IMR-90 (cell line): ENCODE measurements at places on chromosomes 2 and 18. TPM values are rescaled to one million over a fixed set of nuclear protein-coding genes. Genes with fewer than 3 reads are reported as not detected.

The KATNAL2 gene
- 0.90 and 1.4 TPM in 2 replicates for total RNA-seq

The C2orf15 gene
- total RNA-seq: under 0.01 TPM in 1 of 2 replicates, not detected in the other

DNA sequence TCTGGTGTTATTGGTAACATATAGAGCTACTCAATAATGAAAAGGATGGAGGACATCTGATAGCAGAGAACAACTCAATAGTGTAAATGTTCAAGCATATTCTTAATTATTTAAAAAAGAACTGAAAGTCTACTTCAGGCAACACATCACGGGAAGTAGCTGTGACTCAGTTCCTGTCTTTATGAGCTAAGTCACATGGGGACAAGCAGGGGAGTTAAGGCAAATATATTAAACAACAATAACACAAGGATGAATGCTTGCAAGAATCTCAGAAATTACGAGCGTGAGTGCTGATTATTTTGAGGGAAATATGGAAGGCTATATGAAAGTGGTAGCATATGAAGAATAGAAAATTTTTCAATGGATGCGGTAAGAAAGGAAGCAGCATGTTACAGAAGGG, 4.0 kb upstream of the HNMT start:
- no peak overlapping the region for H3K4me3 ChIP-seq
- H3K27ac ChIP-seq: no peak overlapping the region
- no peak for DNase-seq
- no peaks in the 10 kb centered on the region for H3K36me3 ChIP-seq
- H3K27me3 ChIP-seq: no peaks in the 10 kb centered on the region

GRCh38 chr2:159539701-159540100, 76.6 kb downstream of the BAZ2B start:
- no peaks in the 10 kb centered on the region for H3K27me3 ChIP-seq
- peaks cover 5% of the 10 kb centered on the region; the same call in 1 of the 2 replicates for H3K36me3 ChIP-seq
- no peak for DNase-seq
- no peak overlapping the region for H3K4me3 ChIP-seq

GRCh38 chr18:79251021-79251420, 144.7 kb upstream of the NFATC1 start:
- no peak for DNase-seq
- no peak overlapping the region for H3K27ac ChIP-seq
- H3K27me3 ChIP-seq: no peaks in the 10 kb centered on the region
- no peak overlapping the region for H3K4me3 ChIP-seq
- H3K4me1 ChIP-seq: no peaks in the 10 kb centered on the region

GRCh38 chr2:159145745-159146354, 140.7 kb downstream of the WDSUB1 start:
- no peak overlapping the region for H3K27ac ChIP-seq
- H3K4me1 ChIP-seq: peaks cover 9% of the 10 kb centered on the region
- peaks cover 9% of the 10 kb centered on the region; the same call in 1 of the 2 replicates for H3K36me3 ChIP-seq
- H3K27me3 ChIP-seq: no peaks in the 10 kb centered on the region
- DNase-seq: no peak
- H3K4me3 ChIP-seq: no peak overlapping the region
